ENCODE measurements at places on chromosomes 2 and 18.

DNA sequence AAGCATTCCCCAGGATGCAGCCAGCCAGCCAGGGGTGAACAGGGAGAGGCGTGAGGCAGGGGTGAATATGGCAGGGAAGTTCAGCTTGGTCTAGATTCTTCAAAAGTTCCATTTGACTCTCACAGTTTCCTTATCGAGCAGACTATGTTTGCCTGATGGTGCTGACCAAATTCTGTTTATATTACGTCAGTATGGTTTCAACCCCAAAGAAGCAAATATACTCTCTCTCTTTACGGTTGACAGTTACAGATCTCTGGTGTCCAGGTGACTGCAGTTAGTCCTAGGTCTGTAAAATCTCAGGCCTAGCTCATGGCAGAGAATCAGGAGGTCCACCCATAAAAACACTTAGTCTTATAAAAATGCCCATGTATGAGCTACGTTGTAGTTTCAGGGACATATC lies 38.3 kb upstream of the DNMT3A start:
- no peak for DNase-seq

DNA sequence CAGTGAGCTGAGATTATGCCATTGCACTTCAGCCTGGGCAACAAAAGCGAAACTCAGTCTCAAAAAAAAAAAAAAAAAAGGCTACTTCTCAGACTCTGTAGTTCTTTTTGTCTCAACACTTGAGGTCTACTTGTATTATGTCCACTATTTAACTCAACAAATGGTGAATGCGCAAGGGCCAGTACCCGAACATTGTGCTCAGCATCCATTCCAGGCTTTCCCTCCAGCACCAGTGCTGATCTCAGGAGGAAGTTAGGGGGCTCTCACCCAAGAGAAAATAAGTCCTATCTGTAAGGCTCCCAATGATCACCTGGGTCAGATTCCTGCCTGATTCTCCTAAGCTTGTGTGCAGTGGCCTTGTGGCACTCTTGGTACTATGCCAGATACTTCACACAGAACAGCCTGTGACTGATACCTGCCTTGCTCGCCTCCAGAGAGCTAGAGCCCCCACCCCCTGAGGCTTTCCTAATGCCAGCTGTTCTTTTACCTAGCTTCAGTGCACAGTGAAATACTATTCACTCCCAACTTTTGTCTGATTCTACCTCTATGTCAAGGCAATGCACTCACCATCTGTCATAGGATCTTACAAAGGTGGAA lies 74.9 kb downstream of the INO80D start:
- DNase-seq: no peak

DNA sequence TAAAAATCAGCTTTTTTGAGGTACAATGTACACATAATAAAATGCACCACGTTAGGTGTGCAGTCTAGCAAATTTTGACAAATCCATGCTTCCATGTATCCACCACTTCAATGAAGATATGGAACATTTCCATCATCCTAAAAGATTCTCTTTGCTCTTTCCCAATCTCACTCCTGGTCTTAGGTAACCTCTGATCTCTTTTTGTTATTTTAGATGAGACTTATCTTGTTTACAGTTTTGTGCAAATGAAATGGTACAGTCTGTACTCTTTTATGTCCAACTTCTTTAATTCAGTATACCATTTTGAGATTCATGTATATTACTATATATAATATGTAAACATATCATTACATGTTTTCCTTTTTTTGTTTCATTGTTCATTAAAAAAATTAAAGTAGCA lies 16.3 kb upstream of the SERPINB5 start:
- no peak for DNase-seq

- DNase-seq: no peak
Observed at GRCh38 chr2:99478632-99479031, 11.2 kb downstream of the REV1 start.

DNA sequence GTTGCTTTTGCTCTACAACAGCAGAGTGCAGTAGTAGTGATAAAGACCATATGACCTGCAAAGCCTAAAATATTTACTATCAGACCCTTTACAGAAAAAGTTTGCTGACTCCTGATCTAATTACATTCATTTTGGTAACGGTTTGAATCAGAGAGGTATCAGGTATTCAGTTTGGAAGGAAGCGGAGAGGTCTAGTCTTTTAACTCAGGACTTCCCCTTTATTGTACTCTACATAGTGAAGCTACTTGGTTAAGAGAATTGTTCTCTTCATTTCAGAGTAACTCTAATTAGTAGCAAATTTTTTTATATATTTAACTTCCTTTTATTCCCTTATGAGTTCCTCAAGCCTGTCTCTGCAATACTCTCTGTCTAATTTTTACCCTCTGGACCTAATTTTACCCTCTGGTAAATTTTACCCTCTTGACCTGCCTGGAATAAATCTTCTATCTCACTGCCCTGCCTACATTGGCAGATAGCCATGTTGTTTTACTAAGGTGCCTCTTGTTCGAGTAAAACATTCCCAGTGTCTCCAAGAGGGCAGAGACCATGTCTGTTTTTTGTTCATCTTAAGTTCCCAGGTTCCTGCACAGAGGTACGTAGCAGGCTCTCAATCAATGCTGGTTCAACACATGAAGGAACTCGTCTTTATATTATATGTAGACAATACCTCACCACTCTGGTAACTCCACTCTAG lies 170.6 kb downstream of the DNAH6 start:
- DNase-seq: no peak

DNA sequence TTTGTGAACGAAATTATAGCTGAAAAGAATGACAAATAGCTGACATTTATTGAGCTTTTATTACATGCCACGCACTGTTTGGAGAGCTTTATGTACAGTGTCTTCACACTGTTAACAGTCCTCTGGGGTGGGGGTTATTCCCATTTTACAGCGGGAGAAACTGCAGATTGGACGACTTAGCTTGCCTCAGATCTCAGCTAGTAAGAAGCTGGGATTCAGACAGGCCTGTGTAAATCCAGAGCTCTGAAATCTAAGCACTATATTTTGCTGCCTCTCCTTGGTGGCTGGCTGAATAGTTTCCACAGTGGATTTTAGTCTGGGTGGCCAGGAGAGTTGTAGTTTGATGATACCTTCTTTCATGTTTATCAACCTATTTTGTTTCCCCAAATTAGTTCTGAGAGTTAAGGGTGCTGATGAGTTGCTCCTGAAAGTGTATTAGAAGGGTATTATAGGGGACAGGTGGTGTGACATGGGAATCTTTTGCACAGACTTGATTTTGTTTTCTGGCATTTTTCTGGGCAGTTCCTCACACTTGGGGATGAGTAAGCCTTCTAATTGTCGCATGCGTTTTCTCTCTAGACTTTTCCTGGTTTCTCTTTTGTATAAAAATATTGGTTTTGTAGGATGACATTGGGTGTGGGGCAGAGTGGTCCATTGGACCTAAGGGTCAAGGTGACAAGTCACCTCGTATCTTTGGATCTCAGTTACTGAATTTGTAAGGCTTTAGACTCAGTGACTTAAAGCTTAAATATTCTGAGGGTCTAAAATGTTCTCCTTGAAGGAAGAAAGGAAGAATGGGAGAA lies 1.5 kb downstream of the ACSL3 start:
- DNase-seq: peak; percentile 42

- DNase-seq: no peak
Observed at GRCh38 chr2:60710707-60711106, 45.4 kb upstream of the PAPOLG start.

GRCh38 chr2:67686254-67686653 lies 289.1 kb downstream of the ETAA1 start:
- no peak for DNase-seq
